ENCODE measurements at places on chromosomes 6 and 20. TPM values are rescaled to one million over a fixed set of nuclear protein-coding genes. Genes with fewer than 3 reads are reported as not detected.

- H3K27me3 ChIP-seq, result no peaks in the 10 kb centered on the region
- no peaks in the 10 kb centered on the region for H3K36me3 ChIP-seq
- H3K4me1 ChIP-seq, result peaks cover 43% of the 10 kb centered on the region
These were observed 46.6 kb upstream of the SLC9A8 start for GRCh38 chr20:49765846-49766541.

- H3K4me1 ChIP-seq, result no peaks in the 10 kb centered on the region
- H3K27ac ChIP-seq, result no peak overlapping the region
- H3K4me3 ChIP-seq, result no peak overlapping the region
- no peaks in the 10 kb centered on the region for H3K27me3 ChIP-seq
These were observed 66.0 kb upstream of the KIF16B start for GRCh38 chr20:16639027-16639941.

- H3K4me3 ChIP-seq, result no peak overlapping the region
- no peak overlapping the region for H3K27ac ChIP-seq
- no peaks in the 10 kb centered on the region for H3K36me3 ChIP-seq
- H3K4me1 ChIP-seq, result peaks cover 27% of the 10 kb centered on the region
- no peaks in the 10 kb centered on the region for H3K27me3 ChIP-seq
These were observed 13.7 kb downstream of the TTLL2 start for GRCh38 chr6:167338541-167339117.

- no peak overlapping the region for H3K27ac ChIP-seq
- peak; percentile 32 for DNase-seq
These were observed 70.2 kb upstream of the CD93 start for GRCh38 chr20:23156170-23156841.

DNA sequence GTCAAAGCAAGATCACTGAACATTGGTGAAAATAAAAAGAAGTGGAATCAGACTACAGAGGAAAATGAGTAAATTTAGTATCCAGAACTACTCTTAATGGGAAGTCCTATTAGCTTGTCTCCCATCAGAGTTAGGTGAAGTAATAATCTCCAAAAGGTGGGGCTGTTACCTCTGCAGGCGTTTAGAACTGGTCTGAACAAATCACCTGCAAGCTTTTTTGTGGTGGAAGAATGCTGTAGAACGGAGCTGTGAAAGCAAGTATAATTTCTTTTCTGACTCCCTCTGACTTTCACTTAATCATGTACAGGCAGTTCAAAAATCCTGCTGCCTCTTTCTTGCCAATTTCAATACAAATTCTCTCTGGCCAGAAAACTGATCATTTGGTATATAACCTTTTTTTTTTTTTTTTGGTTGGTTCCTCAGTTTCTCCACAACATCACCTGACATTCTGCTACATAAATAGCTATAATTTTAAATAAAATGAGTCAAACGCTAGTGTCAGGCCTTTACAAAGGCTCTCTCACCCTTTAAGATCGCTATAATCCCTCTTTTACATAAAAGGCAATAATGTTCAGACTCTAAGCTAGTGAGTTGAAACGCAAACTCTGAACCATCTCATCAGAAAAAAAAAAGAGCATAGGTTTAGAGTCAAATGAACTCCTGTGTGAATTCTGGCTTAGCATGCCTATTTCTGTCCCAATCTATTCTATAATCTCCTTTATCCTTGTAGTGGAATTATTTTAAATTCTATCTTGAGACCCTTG lies 38.8 kb downstream of the CITED2 start:
- H3K36me3 ChIP-seq, result no peaks in the 10 kb centered on the region
- no peaks in the 10 kb centered on the region for H3K27me3 ChIP-seq
- no peak for DNase-seq

- no peaks in the 10 kb centered on the region for H3K27me3 ChIP-seq
- peaks cover 2% of the 10 kb centered on the region for H3K4me1 ChIP-seq
- H3K36me3 ChIP-seq, result no peaks in the 10 kb centered on the region
- DNase-seq, result no peak
- peak overlapping the region; percentile 42 for H3K27ac ChIP-seq
- H3K4me3 ChIP-seq, result no peak overlapping the region
These were observed 52.4 kb downstream of the SYNJ2 start for GRCh38 chr6:158033751-158034702.

GRCh38 chr20:48066851-48067250 lies 281.6 kb upstream of the SULF2 start:
- H3K27ac ChIP-seq, result no peak overlapping the region
- H3K4me3 ChIP-seq, result no peak overlapping the region
- no peak for DNase-seq

DNA sequence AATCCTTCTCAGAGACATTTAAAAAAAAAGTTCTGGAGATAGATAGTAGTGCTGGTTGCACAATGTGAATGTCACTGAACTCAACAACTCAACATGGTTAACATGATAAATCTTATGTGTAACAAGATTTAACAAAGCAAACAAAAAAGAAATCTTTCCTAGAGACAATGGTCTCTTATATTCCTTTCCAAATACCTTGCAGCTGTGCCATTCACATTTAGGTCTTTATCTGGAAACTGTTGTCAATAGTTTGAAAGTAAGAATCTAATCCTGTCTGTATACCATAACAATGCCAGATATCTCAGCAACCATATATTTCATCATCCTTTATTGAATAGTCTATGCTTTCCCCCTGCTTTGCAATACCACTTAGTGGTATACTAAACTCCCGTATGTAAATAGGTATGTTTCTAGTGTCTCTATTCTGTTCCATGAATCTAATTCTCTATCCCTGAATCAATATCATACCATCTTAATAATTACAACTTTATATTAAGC lies 2.1 kb downstream of the SERAC1 start:
- DNase-seq, result no peak
- H3K27ac ChIP-seq, result no peak overlapping the region
- H3K27me3 ChIP-seq, result no peaks in the 10 kb centered on the region
- H3K4me3 ChIP-seq, result no peak overlapping the region
- H3K4me1 ChIP-seq, result no peaks in the 10 kb centered on the region

DNA sequence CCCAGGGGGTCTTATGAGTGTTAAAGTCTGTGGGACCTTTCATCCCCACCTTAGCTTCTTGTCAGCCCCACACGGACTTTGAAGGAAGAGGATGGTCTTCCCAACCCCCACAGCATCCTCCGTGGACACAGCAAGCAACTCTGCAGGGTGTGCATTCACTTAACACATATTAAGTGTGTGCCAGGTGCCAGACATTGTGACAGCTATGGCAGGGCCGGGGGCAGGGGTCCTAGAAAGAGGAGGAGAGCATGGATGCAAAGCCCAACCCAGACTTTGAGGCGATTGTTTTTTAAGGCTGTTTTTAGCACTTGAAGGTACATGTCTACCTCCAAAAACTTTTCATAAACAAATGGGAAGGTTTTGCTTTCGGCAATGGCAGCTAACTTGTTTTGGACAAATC lies 121.6 kb upstream of the KCNG1 start:
- no peaks in the 10 kb centered on the region for H3K36me3 ChIP-seq
- H3K4me3 ChIP-seq, result no peak overlapping the region
- DNase-seq, result peak; percentile 6

DNA sequence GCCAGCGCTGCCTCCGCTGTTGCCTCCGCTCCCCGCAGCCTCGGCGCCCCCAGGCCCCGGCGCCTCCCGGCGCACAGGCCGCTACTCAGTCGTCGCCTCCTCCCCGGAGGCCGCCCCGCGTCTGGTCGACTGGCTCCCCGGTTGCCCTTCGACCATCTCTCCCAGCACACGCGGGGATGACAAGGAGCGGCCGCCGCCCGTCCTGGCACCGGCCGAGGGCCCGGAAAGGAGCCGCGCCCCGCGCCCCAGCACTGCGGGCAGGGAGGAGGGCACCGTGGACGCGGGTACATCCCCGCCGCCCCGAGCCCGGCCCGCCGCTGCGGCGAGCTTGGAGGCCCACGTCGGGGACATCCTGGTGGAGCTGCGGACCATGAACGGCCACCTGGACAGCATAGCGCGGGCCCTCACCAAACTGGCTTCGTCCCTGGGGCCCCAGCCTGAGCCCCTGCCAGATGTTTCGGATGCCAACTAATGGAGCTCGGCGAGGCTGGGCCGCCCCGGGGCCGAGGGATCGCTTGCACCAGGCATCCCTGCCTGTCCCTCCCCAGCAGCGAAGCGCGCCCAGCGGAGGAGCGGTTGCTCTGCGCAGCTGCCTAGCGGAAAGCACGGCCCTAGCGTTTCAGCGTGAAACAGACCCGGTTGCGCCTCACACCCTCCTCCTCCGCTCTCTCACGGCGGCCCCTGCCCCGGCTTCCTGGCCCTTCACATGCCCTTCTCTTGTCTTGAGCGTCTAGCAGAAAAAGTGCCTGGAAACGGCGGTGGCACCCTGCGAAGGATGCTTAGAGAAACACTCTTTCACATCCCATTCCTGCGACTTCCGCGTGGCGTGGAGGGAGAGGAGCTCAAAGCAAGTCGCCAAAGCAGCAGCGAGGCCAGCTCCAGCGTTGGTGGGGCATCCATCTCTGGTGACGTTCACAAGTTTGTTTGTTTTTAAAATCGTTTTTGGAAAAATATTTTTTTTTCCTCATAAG lies 285.8 kb upstream of the SUPT3H start:
- H3K4me3 ChIP-seq, result no peak overlapping the region
- no peaks in the 10 kb centered on the region for H3K36me3 ChIP-seq
- H3K27me3 ChIP-seq, result peaks cover 3% of the 10 kb centered on the region
- no peak for DNase-seq
- H3K4me1 ChIP-seq, result no peaks in the 10 kb centered on the region

DNA sequence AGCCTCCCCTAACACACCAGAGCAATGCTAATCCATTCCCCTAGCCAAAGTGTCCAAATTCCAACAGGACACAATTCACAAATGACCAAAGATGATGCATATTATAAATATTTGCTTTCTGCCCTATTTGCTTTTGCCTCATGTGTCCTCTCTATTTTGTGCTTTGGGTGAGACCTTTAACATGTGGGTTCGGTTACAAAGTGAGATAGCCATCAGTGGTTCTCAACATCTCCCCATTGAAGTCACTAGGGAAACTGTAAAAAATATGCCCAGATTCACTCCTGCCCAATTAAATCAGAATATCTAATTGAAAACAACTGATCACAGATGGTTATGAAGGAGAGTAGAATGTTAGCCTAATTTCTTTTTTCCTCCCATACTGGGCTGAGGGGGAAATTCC lies 159.2 kb downstream of the MTFR2 start:
- no peak overlapping the region for H3K4me3 ChIP-seq
- H3K36me3 ChIP-seq, result no peaks in the 10 kb centered on the region
- H3K4me1 ChIP-seq, result no peaks in the 10 kb centered on the region

DNA sequence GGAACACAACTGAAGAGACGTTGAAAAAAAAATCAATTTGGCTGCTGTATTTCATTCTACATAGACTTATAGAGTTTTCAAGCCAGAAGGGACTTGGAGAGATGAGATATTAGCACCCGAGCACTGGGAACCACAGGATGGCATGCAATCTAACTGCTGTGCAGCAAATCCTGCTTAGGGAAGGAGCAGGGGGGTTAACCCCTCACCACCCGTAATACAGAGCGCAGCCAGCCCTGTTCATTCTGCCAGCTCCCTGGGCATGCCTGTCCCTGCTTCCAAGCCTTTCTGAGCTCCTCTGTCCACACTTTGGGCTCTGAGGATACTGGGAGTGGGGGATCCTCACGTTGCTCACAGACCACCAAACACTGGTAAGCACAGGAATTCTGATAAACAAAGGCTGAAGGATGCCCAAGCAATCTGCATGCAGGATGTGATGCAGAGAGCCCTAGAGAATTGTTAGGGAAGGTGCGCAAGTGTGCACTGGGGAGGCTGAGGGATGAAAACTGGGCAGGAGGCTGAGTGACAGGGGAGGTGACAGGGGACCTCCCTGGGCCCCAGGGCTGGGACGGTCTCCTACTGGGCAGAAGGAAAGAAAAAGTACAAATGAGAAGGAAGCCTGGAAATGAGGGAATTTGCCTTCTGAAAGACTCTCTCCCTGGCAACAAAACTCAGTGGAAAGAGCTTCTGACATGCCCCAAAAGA lies 34.0 kb downstream of the CPNE5 start:
- DNase-seq, result no peak
- H3K27me3 ChIP-seq, result no peaks in the 10 kb centered on the region
- H3K36me3 ChIP-seq, result no peaks in the 10 kb centered on the region
- H3K27ac ChIP-seq, result no peak overlapping the region
- H3K4me3 ChIP-seq, result no peak overlapping the region

DNA sequence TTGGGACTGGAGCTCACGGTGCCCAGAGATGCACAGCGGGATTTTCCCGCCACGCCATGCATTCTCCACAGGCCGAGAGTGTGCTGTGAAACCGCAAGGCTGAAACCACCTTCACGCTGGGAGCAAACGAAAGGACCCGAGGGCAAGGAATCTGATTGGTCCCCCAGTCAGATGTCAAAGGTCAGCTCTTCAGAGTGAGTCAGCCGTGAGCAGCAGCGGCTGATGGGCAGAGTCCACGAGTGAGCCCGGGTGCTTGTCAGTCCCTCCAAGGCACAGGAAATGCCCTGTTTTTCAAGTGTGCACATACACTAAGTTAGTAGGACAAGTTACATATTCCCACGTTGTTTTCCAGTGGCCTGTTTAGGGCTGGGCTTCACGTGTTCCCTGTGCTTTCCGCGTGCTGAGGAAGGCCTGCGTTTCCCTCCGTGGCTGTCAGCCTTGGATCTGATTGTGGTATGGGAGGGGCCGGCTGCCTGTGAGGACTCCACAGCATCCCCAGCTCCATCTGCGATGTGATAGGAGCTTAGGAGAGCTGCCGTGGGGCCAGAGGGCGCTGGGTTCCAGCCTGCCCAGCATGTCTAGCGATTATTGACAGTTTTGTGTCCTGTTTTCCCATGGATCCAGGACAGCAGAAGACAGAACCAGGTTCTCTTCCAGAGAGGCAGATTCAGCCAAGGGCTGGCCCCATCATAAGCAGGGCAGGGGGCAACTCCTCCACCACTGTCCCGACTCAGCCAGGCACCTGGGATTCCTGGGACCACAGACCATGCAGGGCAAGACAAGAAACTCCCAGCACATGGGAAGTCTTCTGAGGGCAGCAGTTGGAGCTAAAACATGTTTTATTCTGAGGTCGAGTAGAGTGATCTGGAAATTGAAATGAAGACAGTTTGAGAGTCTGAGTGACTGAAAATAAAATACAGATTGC lies 38.2 kb upstream of the FRMD1 start:
- no peak for DNase-seq
- no peaks in the 10 kb centered on the region for H3K4me1 ChIP-seq
- H3K27ac ChIP-seq, result no peak overlapping the region
- no peak overlapping the region for H3K4me3 ChIP-seq

HLA-G gene
- total RNA-seq, result not detected

PLCB1 gene
- total RNA-seq, result 5.0 TPM

CRISP3 gene
- total RNA-seq, result 0.08 TPM

MCCD1 gene
- 0.56 TPM for total RNA-seq

CD109 gene
- 0.42 TPM for total RNA-seq

PAK1IP1 gene
- 8.5 TPM for total RNA-seq
